ENCODE measurements at places on chromosomes 3 and 15. TPM values are rescaled to one million over a fixed set of nuclear protein-coding genes. Genes with fewer than 3 reads are reported as not detected.
A peak's percentile ranks its signal among the peaks of the same experiment; 100 is the strongest.

Gene LYZL4
- not detected for total RNA-seq

GRCh38 chr15:87626860-87627259 is 629.7 kb downstream of the NTRK3 start:
- no peak overlapping the region for H3K27ac ChIP-seq
- H3K36me3 ChIP-seq = no peaks in the 10 kb centered on the region
- no peak for DNase-seq
- H3K4me1 ChIP-seq = no peaks in the 10 kb centered on the region
- no peaks in the 10 kb centered on the region for H3K27me3 ChIP-seq

DNA sequence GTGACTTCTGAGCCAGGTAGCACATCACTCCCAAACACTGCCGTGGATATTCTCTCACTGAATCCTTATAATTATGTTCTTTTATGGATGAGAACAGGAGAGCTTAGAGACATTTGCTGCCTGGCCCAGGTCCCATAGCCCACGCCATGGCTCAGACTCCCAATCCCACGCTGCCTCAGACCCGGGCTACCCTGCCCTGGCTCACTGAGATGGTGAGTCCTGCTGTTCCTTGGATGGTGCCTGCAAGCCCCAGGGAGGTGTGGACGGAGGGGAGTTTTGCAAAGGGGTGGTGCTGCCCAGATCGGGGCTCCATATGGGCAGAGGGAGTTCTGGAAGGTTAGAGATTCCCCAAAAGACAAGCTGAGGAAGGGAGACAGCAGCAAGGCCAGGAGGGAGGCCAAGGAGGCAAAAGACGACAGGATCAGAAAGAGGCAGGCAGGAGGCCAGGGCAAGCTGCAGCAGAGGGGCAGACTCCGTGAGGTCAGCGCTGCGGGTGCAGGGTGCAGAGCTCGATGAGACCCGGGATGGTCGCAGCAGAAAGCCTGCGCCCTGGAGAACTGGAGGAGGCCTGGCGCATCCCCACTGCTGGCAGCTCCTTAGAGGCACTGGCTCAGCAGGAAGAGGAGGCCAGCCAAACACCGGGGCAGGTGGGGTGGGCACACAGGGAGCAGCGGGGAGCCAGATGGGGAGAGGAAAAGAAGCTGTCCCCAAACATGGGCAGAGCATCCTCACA is 95.7 kb upstream of the ALDH1A3 start:
- H3K36me3 ChIP-seq = no peaks in the 10 kb centered on the region
- H3K27me3 ChIP-seq = peaks cover 8% of the 10 kb centered on the region
- H3K4me1 ChIP-seq = no peaks in the 10 kb centered on the region
- H3K4me3 ChIP-seq = no peak overlapping the region

DNA sequence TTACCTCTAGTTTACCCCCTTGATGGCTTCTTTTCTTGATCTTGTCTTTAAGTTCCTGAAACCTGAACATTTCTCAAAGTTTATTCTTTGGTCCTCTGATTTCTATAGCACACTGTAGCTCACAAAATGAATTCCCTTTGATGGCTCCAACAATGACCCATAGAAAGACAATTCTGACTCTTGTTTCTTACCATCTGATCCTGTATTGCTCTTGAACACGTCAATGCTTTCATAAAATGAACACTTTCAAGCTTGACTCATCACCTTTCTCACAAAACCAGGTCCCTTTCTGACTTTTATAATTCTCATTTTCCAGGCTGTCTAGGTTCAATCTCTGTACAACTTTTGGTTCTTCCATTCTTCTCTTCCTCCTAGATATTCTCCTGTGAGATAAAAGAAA is 5.7 kb upstream of the GAP43 start:
- peaks cover 5% of the 10 kb centered on the region for H3K27me3 ChIP-seq
- no peaks in the 10 kb centered on the region for H3K36me3 ChIP-seq
- DNase-seq = no peak

GRCh38 chr3:128505771-128506170 is 12.8 kb upstream of the GATA2 start:
- no peaks in the 10 kb centered on the region for H3K36me3 ChIP-seq
- H3K4me1 ChIP-seq = no peaks in the 10 kb centered on the region
- no peak for DNase-seq
- H3K27me3 ChIP-seq = peaks cover 17% of the 10 kb centered on the region
- H3K4me3 ChIP-seq = no peak overlapping the region
- no peak overlapping the region for H3K27ac ChIP-seq

- peaks cover 70% of the 10 kb centered on the region for H3K27me3 ChIP-seq
- no peak for DNase-seq
- H3K27ac ChIP-seq = no peak overlapping the region
- peaks cover 58% of the 10 kb centered on the region for H3K4me1 ChIP-seq
- H3K36me3 ChIP-seq = no peaks in the 10 kb centered on the region
Observed at GRCh38 chr3:169663951-169664820, 674 bp upstream of the MECOM start.

- peak within 1 kb of the TSS; percentile 100 for H3K27ac ChIP-seq
- H3K36me3 ChIP-seq = peaks cover 15% of the 10 kb centered on the region
- peak within 1 kb of the TSS; percentile 99 for H3K4me3 ChIP-seq
- H3K27me3 ChIP-seq = no peaks in the 10 kb centered on the region
- DNase-seq = peak; percentile 72
Observed at GRCh38 chr3:39383045-39383880, at the start of gene SLC25A38. Gene SLC25A38 (plus strand): TSS chr3:39383370. CDS start chr3:39383725, 355 bp downstream.

Data from activated B cell treated with CpG ODN at 0.5 μM for 24 hours (primary cell).